ENCODE measurements at places on chromosomes 4 and X. TPM values are rescaled to one million over a fixed set of nuclear protein-coding genes. Genes with fewer than 3 reads are reported as not detected.
A peak's percentile ranks its signal among the peaks of the same experiment; 100 is the strongest.

- DNase-seq: no peak
Observed at GRCh38 chrX:72026341-72027023, 105.2 kb downstream of the RTL5 start.

DNA sequence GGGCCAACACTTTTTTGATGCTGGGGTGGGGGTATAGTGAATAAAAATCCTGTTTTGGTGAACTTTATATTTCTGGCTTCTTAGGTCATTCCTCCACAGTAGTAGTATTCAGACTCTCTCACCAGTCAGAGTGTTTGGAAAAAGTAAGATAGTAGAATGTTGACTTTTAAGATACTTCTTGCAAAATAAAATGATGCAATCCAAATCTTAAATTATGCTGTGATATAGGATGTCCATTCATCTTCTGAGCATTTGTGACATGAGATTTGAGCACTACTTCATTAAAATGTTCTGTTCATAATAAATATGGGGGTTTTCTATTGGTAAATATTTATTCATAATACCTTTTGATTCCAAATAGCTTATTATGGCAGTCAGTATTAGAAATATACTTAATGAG lies 70.1 kb downstream of the BMP2K start:
- DNase-seq: no peak

GRCh38 chr4:148173397-148174017 lies 268.7 kb downstream of the NR3C2 start:
- DNase-seq: peak; percentile 16

DNA sequence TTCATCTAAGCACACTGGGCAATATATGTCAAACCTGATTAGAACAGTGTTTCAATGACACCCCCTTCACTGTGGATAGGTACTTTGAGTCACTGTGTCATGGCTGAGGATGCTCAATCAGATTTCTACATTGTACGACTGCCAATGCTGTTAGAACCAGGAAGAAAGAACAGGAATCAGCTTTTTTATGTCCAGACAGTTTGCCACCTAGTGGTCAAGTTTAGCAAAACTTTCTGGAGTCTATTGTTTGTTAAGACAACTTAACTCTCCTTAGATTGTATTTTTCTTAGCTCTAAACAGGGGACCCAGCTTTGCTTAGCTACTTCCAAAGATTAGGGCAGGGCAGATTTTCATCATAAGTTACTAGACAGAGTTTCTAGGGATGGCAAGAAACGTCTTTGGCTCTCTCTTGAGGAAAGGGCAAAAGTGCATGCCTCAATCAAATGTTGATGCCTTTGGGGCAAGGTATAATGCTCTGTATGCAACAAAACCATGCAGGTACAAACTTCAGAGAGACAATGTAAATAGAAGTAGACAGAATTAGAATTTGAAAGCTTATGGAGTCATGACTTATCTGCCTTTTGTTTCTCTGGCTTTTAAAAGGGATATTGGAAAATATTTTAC lies 40.5 kb upstream of the BMP3 start:
- DNase-seq: no peak

The RIPPLY1 gene
- not detected for total RNA-seq

GRCh38 chrX:154372612-154373022 lies 1.8 kb downstream of the FLNA start:
- DNase-seq: no peak

The TMSB15A gene
- 5.6 TPM for total RNA-seq

The NEUROG2 gene
- not detected for total RNA-seq

GRCh38 chrX:137227151-137227550 lies 193.4 kb upstream of the GPR101 start:
- DNase-seq: no peak

The VEGFD gene
- total RNA-seq: 19.9 TPM

DNA sequence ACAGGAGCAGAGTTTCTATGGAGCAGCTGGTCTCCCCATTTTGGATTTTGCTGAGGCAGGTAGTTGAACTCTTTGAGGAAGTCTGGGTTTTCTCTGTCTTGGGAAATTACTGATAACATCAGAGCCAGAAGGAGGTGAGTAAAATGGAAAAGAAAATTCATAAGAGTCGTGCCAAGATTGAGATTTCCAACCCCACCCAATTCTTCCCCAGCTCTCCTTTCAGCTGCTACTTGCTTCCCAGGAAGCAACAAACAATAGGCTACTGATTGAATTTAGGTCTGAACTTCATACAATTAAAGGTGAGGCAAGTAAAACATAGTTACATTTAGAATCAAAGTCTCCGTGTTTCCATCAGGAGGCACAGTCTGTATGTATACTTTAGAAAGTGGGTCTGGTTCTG lies 54.6 kb upstream of the EOLA2 start:
- no peak for DNase-seq

GRCh38 chrX:113305496-113305895 lies 464.9 kb upstream of the AMOT start:
- no peak for DNase-seq

GRCh38 chr4:8913121-8913857 lies 41.6 kb upstream of the HMX1 start:
- peak; percentile 33 for DNase-seq

DNA sequence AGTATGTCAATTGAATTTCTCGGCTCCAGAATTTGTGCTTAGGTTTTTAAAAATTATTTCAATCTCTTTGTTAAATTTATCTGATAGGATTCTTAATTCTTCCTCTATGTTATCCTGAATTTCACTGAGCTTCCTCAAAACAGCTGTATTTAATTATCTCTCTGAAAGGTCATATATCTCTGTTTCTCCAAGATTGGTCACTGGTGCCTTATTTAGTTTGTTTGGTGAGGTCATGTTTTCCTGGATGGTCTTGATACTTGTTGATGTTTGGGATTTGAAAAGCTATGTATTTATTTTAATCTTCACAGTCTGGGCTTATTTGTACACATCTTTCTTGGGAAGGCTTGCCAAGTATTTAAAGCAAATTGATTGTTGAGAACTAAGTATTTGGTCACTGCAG lies 24.7 kb upstream of the HERC3 start:
- DNase-seq: no peak

The CSN2 gene
- total RNA-seq: not detected

DNA sequence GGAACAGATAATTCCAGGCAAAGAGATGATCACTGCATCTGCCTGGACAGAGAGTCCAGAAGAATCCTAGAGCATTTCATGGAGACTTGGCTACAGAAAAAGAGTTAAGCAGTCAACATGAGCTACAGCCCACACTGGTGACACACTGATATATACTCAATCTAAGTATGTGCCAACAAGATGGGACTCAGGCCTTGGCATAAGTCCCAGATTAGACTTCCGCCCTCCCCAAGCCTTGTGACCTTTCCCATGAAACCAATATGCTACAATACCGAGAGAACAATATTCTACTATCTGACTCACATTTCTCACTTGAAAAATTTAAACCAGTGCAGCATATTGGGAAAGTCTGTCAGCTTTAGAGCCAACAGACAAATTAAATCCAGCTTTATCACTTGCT lies 65.7 kb upstream of the SLITRK2 start:
- DNase-seq: no peak

The GPAT3 gene
- 9.1 TPM for total RNA-seq

DNA sequence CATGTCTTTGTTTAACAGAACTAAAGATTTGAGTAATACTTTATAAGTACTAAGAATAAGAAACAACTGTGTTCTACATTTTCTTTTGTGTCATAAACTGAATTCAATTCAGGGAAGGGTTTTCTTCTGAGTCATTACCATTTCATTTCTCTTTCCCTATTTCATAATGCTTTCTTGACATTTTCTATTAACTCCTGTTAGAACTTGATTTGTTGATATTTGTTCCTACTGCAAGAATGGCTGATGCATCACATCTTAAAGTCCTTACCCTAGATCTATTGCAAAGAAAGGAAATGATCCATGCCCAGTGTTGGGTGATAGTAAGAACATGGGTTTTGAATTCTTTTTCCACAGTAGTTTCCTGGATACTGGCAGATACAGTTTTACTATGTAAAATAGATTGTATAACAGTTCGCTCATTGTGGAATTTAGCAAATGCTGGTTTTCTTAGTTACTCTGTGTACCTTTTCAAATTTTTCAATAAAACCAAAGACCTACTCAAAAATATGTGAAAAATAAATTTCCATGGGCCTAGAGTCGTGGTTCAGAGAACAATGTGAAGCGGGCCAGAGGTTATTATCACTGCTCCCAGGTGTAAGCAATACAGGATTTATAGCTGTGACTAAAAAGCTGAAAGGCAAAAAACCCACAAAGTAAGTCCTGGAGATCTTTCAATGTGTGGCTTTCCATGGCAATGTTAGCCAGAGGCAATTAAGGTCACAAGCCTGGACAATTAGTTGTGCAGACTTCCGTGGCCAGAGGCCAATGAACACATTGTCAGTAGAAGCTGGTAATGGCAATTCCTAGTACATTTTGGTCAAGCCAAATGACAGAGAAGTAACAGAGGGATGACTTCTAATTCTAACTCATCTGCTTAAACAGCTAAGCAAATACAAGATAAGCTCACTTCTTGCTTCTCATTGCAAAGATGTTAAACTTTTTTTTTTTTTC lies 127.3 kb upstream of the FAT4 start:
- DNase-seq: no peak

The SULT1B1 gene
- 2.6 TPM for total RNA-seq

- DNase-seq: no peak
Observed at GRCh38 chr4:143021384-143021783, 163.3 kb upstream of the USP38 start.

The ARHGAP6 gene
- total RNA-seq: 40.9 TPM

The TENT5D gene
- total RNA-seq: not detected

DNA sequence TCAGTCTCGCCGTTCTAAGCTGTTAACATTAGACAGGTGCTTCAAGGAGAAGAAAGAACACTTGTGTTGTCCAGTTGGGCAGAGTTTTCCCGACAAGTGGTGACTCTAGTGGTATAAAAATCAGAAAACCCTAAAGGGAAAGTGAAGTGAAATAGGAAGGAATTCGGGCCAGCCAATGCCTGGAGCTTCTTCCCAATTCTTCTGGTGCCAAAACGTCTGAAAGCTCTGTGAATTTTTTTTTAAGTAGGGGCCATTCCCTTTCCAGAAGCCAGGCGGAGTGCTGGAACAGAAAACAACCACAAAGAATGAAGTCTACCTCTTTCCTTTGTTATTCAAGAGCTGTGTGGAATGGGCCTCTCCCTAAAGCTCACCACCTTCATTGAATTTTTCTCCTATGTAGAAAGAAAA lies 43.1 kb upstream of the PPARGC1A start:
- DNase-seq: no peak

The ENAM gene
- not detected for total RNA-seq

The DOK7 gene
- total RNA-seq: 3.3 TPM

DNA sequence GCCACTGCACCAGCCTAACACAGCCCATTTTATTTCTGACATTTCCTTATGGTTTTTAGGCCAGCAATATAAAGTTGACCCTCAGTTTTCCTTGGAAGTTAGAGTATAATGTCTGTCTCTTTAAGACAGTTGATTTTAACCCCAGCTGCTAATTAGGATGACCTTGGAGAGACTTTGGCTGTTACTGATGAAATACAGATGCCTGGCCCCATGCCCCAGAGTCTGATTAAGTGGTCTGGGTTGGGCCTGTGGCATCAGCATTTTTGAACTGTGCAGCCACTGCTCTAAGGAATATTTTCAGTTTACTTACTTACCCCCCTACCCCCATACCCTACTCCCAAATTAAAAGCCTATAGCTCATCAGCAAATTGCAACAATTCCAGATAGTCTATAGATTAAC lies 85.8 kb downstream of the DCLK2 start:
- DNase-seq: no peak

GRCh38 chrX:135200297-135200696 lies 29.1 kb upstream of the CT55 start:
- no peak for DNase-seq

The CWH43 gene
- total RNA-seq: not detected

GRCh38 chr4:47786958-47787370 lies 50.9 kb downstream of the CORIN start:
- no peak for DNase-seq

- DNase-seq: no peak
Observed at GRCh38 chr4:41838590-41838989, 90.1 kb upstream of the PHOX2B start.

The ESX1 gene
- not detected for total RNA-seq

The CSN1S1 gene
- total RNA-seq: not detected

GRCh38 chr4:1208266-1208961 lies 36.0 kb upstream of the SPON2 start:
- DNase-seq: peak; percentile 20

DNA sequence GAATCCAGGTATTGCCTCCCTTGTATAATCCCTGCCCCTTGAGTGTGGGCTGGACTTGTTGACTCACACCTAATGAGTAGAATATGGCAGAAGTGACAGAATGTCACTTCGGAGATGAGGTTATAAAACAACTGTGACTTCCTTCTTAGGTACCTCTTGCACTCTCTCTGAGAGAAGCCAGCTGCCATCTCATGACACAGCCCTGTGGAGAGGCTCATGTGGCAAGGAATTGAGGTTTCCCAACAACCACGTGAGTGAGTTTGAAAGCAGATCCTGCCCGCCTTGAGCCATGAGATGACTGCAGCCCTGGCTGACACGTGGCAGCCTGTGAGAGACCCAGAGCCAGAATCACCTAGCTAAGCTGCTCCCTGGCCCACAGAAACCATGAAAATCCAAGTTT lies 13.5 kb downstream of the ASB11 start:
- no peak for DNase-seq

GRCh38 chr4:115076691-115077090 lies 36.7 kb downstream of the NDST4 start:
- no peak for DNase-seq

The SLC34A2 gene
- total RNA-seq: 2,772 TPM

DNA sequence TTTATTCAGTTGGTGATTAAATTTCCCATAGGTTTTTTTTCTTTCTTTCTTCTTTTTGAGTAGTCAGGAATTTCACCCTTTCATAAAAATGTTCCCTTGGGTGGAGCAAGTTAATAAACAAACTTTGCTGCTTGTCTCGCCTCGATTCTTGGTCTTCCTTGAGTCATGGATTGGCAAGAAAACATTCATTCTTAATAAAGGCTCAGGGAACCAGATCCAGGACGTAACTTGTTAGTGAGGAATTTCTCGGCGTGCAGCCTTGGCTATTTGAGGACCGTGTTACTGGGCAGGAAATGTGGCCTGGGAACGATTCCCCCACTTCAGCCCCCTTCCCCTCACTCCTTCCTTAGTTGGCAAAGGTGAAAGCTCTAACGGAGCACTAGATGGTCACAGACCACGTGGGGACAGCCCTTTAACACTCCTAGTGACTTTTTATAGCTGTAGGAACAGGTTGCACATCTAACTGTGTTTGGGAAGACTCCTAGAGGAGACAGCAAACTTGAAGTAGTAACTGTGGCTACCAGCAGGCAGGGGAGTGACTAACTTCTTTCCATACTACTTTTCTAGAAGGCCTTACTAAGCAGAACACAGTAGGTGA lies 106.8 kb downstream of the UCHL1 start:
- peak; percentile 39 for DNase-seq

The CXXC4 gene
- 3.1 TPM for total RNA-seq

GRCh38 chr4:85492336-85492735 lies 17.4 kb downstream of the ARHGAP24 start:
- DNase-seq: no peak

The TRPC5OS gene
- total RNA-seq: not detected

DNA sequence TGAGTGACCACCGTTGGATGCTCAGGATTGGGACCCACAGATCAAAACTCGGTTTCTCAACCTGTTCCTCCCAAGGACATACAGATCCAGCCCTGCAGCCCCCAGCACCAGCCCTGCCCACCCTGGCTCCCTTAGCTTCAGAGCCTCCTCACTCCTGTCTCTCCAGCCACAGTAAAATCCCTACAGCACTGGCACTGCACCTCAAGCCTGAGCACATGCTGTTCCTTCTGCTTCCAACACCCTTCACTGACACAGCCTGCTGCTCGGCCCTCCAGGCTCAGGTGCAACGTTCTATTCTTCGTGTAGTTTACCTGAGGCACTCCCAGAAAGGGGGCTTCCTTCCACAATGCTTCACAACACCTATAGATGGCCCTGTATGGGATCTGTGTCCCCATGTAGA lies 163.6 kb downstream of the EVC2 start:
- DNase-seq: no peak

Data from upper lobe of left lung (tissue), 6 donors.